ENCODE measurements at places on chromosomes 7 and 10.

DNA sequence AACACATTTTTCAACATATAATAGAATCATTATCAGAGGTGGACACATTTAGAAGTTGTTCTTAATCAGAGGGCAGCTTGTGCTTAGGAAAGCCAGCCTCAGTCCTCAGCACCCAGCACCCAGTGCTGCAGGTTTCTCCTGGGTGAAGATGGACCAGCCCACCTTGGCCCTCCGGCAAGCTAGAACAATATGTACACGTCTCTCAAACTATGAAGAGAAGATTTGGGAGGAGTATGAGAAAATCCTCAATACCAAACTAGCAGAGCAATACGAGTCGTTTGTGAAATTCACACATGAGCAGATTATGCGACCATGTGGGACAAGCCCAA lies 13.5 kb upstream of the RALA start:
- no peak for DNase-seq

DNA sequence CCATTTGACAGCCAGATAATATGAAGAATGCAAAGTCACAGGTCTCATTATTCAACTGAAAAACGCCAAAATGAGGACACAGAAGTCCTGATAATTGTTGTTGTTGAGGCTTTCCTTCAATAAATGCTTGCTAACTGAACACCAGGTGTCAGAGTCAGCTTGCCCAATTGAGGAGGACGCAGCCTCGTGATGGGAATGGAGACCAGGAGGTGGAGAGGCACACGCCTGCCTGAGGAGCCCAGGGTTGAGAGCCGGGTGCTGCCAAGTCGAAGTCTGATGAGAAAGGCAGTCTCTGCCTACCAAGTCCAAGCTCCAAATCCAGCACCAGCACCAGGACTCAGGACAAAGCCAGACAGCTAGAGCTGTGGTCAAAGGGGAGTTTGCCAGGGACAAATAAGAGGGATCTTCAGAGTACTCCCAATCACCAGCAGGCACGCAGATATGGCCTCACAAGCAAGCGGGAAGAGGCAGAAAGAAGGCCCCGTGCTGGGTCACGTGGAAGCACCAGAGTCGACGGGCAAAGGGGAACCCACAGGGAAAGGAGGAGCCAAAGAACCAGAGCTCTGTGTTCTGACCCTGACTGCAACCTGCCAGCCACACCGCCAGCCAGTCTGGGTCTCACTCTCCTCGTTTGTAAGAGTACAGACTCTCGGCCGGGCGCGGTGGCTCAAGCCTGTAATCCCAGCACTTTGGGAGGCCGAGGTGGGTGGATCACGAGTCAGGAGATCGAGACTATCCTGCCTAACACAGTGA lies 47.6 kb downstream of the VOPP1 start:
- no peak for DNase-seq

DNA sequence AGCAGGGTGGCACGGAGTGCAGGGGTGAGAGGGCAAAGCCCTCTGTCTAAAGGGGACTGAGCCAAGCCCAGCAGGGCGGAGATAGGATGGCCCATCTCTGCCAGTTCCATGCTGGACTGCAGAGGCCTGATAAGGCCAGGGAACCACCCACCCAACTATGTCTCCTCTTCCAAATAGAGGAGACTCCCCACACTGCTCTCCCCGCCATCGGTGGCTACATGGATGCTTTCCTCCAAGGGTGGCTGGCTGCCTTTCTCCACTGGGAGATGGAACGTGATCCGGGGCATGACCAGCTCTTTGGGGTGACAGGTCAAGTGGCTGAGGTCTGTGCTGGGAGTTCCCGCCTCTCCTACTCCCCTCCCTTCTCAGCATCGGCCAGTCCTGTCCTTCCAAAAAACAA lies 58.1 kb upstream of the MXI1 start:
- DNase-seq: no peak

DNA sequence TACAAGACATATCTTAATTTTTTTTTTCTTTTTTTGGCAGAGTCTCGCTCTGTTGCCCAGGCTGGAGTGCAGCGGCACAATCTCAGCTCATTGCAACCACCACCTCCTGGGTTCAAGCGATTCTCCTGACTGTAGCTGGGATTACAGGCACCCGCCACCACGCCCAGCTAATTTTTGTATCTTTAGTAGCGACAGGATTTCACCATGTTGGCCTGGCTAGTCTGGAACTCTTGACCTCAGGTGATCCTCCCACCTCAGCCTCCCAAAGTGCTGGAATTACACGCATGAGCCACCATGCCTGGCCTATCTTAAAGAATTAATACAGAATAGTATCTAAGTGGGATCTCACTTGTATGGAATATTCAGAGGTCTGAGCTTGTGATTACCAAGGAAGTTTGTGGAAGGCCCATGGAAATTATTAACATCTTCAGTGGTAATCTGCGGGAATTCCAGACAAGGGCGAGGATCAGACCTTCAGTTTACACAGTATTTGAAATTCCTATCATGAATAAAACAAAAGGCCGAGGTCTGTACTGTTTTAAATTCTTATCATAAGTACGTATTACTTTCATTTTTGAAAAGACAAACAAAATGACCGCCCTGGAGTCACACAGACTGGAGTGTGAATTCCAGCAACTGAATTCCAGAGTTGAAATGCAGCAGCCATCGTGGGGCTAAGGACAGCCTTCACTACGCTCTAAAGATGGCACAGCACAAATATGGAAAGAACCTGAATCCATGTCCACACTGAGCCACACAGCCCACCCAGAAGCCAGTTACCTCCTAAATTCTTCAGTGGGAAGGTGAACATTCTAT lies 16.7 kb downstream of the GPRIN2 start:
- DNase-seq: no peak

DNA sequence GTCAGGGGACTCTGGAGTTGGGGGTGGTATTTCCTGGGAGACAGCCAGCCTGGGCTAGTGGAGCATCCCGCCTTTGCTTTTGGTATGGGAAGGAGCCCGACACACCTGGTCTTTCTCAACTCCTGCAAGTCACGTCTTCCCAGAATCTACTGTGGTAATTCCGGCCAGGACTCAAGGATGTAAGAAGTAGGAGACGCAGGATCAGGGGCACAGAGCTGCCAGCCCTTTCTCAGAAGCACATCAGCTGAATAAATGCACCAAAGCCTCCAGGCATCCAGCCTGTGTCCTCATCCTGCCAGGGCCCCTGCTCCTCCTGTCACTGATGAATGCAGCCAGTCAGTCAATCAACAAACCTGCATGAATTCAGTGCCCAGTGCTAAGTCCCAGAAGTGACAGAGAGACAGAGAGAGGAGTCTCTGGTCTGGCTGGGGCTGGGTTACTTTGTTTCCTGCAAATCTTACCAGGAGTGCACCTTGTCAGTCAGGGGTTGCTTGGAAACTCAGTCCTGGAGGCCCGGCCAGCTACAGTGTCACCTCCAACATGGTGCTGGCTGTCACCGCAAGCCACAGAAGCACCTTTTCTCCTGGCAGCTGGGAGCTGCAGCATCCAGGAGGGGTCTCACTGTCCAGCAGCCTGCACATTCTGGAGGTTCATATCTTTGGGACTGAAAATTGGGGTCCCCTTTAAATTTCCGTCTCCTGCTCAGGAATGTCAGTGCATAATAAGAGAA lies 101.8 kb downstream of the PTPRE start:
- DNase-seq: no peak

GRCh38 chr7:104127204-104127603 lies 80.6 kb downstream of the ORC5 start:
- no peak for DNase-seq

DNA sequence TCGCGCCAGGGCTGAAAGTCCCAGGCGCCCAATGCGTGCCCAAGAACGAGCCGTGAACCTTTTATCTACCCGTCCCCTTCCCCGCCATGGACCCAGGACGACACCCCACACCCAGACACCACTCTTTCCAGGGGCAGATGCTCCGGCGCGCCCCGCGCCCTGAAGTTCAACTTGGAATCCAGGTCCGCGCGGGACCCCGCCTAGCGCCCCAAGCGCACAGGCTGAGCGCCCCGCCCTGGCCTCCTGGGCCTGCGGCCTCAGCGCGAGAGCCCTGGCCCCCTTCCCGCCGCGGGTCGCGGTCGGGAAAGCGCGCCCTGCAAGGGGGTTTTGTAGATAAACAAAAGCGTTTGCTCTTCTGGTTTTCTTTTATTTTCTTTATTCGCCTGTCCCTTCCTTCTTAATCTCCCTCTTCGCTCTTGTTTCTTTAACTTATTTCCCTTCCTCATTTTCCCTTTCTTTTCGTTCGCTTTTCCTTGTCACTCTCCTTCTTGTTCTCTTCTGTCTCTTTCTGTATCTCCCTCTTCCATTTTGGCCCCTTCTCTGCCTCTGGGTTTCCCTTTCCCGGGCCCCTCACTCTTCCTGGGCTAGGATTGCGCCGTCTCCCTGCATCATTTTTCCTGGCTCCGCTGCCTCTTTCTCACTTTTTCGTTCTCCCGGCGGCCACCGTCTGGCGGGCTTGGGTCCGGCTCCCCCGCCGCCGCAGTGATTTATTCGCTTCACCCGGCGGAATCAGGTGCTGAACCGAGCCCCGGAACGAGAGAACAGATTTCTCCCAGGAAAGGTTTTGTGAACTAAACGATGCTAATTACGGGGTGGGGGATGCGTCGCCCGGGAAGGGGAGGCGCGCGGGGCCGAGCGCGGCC lies 15.3 kb upstream of the PAX2 start:
- no peak for DNase-seq

- peak; percentile 85 for DNase-seq
Measured at GRCh38 chr7:112400141-112400540, 50.1 kb upstream of the IFRD1 start.

GRCh38 chr10:123027861-123028260 lies 19.1 kb downstream of the ACADSB start:
- no peak for DNase-seq

DNA sequence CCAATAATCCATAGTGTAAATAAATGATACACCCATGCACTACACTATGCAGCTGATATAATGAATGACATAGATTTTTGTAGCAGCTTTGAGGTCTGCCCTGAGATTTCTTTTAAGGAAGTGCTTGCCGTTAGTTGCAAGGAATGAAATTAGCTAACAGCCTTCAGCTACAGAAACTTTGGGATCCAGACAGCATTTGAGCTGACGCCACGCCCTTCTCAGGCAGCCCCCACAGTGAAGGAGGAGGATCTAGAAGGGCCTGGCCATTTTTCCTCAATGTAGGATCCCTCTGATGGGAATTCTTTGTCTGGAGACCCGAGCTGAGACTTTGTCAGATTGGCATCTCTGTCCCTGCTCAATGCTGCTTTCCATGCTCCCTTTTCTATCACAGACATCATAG lies 6.1 kb upstream of the PDK4 start:
- DNase-seq: no peak

GRCh38 chr10:126455766-126456405 lies 67.6 kb upstream of the ADAM12 start:
- DNase-seq: no peak

GRCh38 chr10:130747356-130747755 lies 564.2 kb downstream of the TCERG1L start:
- no peak for DNase-seq

DNA sequence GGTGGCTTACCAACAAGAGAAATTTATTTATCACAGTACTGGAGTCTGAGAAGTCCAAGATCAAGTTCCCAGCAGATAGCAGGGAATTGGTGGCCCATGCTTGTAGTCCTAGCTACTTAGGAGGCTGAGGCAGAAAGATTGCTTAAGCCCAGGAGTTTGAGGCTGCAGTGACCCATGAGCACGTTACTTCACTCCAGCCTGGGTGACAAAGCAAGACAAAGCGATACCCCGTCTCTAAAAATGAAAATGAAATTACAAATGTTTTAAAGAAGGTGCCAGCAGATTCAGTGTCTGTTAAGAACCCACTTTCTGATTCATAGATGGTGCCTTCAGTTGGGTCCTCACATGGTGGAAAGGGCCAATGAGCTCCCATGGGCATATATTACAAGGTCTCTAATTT lies 20.6 kb upstream of the ARHGAP12 start:
- DNase-seq: no peak

DNA sequence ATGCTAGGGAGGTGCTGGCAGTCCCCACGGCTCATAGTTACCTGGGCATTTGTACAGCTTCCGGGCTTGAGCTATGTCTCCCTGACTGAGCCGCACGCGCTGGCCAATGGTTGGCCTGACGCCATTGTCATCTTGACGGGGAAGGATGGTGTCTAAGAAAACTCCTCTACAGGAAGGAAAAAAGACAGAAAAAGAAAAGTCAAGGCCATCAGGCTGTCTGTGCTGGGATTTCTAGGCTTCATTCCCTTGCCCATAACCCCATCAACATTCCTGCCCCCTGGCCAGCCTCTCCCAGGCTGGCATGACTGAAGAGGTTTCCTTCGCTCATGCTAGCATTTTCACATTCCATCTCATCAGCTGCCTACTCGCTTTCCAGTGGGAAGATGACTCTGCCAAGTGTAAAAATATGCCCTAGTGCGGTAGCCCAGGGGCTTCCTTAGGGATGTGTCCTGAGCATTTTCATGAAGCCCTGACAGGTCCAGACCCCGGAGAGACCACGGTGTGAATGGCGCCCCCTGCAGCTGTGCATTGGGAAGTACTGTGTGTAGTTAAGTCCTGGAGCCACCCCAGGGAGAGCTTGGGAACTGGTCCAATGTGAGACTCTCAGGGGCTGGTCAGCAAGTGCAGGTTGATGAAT lies 54.5 kb upstream of the OPALIN start:
- DNase-seq: no peak

DNA sequence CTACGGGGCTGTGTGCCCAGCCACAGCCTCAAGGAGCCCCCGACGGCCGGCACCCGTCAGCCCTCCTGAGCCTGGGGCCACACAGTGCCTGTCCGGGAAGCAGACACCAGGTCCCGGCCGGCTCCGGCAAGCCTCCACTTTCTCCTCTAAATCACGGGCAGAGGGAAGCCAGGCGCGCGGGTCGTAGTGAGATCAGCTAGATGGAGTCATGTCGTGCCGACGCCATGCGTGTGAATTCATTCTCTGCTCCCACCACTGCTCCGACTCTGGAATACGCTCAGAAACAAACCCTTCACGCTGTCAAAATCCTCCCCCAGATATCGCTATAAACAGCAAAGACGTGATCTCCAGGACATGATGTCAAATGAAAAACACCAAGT lies 93.7 kb upstream of the DNAAF5 start:
- no peak for DNase-seq

GRCh38 chr7:141001546-141001945 lies 13.2 kb downstream of the MRPS33 start:
- DNase-seq: no peak

DNA sequence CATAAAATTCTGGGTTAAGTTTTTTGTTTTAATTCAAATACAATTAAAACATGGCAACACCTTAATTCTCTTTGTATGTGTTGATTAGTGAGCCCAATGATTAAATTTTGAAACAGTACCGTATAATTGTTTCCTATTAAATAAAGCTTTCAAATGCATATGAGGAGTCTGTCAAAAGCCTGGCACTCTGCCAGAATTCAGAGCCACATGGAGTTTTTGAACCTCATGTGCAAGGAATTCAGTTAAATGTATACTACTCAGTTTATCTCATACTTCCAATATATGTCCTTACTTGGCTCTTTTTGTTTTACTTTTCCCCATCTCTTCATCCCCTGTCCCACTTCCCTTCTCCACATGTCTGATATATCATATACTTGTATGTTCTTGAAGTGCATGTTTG lies 165.6 kb upstream of the FAM3C start:
- DNase-seq: no peak

- no peak for DNase-seq
Measured at GRCh38 chr10:90047243-90047729, 345.9 kb downstream of the KIF20B start.
